ENCODE measurements at places on chromosomes 2 and 18. TPM values are rescaled to one million over a fixed set of nuclear protein-coding genes. Genes with fewer than 3 reads are reported as not detected.
A peak's percentile ranks its signal among the peaks of the same experiment; 100 is the strongest.

The LOXHD1 gene
- total RNA-seq: not detected

The IRS1 gene
- under 0.01 TPM for total RNA-seq

The DPYSL5 gene
- not detected for total RNA-seq

The RAB17 gene
- 12.6 TPM for total RNA-seq

The CYBRD1 gene
- 14.6 TPM for total RNA-seq

The PIKFYVE gene
- total RNA-seq: 21.6 TPM

The NOL4 gene
- total RNA-seq: not detected

The PROC gene
- under 0.01 TPM for total RNA-seq

The SMCHD1 gene
- 46.4 TPM for total RNA-seq

The VAPA gene
- total RNA-seq: 73.7 TPM

The DIS3L2 gene
- total RNA-seq: 14.1 TPM

The STPG4 gene
- not detected for total RNA-seq

The DSC2 gene
- total RNA-seq: under 0.01 TPM

The CYB5A gene
- 18.5 TPM for total RNA-seq

The LAMA1 gene
- total RNA-seq: 0.20 TPM

The MRPS9 gene
- 16.3 TPM for total RNA-seq

The SCN3A gene
- total RNA-seq: 33.1 TPM

DNA sequence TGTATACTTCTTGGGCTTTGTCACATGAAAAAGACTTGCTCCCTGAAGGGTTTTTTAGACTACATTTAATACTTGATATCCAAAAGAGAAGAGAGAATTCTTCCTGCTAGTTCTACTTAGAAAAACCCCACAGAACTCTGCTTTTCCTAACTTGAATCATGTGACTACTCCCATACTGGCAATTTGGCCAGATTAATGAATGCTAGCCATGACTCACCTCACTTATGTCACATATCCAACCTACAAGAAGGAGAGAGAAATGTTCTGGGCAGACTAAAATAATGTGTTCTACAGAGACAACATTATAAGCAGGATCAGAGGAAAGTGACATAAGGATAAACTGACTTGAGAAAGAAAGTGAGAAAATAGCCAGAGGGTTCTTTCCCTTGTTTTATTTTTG, 249.3 kb upstream of the GULP1 start:
- DNase-seq: peak; percentile 3

DNA sequence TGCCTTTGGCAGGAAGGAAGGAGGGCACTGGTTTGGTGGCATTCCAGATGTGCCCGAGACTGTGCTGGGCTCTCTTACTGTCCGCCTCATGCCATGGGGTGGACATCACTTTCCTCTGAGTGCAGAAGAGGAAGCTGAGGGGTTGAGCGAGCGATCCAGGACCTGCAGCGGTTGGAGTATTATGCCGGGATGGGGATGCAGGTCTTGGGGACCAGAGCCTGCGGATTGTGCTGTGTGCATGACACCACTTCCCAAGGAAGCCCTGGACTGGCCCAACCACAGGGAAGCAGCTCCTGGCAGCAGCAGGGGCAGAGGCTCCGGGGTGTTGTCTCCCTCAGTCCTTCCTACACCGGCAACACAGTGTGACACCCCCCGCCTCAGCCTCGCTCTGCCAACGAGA, 44.5 kb downstream of the ATP6V1C2 start:
- no peak for DNase-seq

- DNase-seq: no peak
These were observed 236.1 kb downstream of the SH3RF3 start for GRCh38 chr2:109365131-109365530.

GRCh38 chr2:219947575-219947974, 320.1 kb downstream of the SLC4A3 start:
- no peak for DNase-seq

DNA sequence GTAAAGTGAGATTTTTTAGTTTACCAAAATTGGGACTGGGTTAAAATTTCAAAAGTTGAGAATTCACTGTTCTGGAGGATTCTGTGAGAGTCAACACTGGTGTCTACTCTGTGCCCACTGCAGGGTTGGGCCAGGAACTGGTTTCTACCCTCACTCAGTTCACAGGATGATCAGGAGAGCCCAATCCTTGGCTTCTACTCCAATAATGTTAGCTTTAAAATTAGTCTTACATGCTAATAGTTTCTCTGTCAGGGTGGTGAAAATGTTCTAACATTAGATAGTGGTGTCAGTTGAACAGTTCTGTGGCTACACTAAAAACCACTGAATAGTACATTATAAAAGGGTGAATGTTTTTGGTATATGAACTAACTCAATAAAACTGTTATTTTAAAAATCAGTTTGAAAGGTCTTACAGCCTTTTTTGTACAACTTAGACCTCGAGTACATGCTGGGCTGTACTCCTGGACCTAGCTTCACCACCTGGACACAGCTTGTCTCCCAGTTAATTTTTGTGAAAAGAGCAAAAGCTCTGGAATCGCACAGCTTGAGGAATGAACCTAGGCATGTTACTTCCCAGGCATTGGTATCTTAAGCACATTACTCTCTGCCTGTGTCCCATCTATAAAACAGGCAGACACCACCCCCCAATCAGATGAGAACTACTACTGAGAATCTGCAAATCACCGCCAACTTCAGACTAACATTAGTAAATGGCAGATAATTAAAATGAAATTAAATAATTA, 44.4 kb downstream of the ACVR1 start:
- no peak for DNase-seq

GRCh38 chr2:102229141-102229769, 42.4 kb downstream of the IL1RL2 start:
- DNase-seq: no peak

DNA sequence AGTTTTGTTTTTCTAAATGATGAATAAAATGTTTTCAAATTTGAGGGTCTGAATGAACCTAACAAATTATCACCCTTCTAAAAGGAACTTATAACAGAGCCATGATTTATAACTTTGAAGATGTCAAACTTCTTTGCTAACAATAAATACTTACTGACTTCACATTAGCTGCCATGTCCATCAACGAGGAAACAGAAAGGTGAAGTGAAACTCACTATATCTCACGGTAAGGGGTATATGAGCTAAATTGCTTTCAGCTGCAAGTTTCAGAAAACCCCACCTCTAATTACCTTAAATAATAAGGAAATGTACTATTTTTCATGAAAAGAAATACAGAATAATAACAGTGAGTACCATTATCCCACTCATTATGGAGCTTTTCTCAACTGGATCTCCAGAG, 350.8 kb upstream of the NT5C1B start:
- DNase-seq: no peak

GRCh38 chr2:168601741-168602140, 145.7 kb downstream of the CERS6 start:
- no peak for DNase-seq

- no peak for DNase-seq
These were observed 2003.8 kb upstream of the PIK3C3 start for GRCh38 chr18:39951142-39951720.

- DNase-seq: no peak
These were observed 1.4 kb downstream of the CCT7 start for GRCh38 chr2:73235315-73236028.

DNA sequence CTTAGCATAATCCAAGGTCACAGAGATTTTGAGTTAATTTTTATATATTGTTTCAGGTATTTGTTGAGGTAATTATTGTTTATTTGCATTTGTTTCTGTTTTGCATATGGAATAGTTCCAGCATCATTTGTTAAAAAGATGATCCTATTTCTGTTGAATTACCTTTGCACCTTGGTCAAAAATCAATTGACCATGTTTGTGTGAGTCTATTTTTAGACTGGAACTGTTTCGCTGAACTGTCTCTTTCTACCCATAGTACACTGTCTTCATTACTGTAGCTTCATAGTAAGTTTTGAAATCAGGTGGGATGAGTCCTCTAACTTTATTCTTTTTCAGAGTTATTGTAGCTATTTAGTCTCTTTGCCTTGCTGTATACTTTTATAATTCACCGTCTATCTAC, 28.9 kb upstream of the RAMP1 start:
- DNase-seq: no peak

GRCh38 chr2:150449856-150450255, 37.6 kb downstream of the RND3 start:
- no peak for DNase-seq

GRCh38 chr18:10454681-10455557, 484 bp downstream of the APCDD1 start:
- no peak for DNase-seq

GRCh38 chr2:236090027-236090382, 78.2 kb downstream of the GBX2 start:
- no peak for DNase-seq

- no peak for DNase-seq
These were observed 61.7 kb downstream of the CTIF start for GRCh38 chr18:48600456-48601090.

DNA sequence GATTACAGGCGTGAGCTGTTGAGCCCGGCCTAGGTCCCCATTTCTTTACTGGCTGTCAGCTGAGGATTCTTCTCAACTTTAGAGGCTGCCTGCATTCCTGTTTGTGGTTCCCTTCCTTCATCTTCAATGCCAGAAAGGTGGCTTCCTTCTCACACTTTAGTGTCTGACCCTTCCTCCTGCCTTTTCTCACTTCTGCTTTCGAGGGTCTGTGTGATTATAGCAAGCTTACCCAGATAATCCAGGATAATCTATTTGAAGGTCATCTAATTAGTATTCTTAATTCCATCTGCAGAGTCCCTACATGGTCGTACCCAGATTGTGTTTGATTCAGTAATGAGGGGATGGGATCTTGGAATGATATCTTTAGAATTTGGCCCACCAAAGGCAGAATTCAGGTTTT, 157.4 kb downstream of the TANC1 start:
- DNase-seq: no peak

- no peak for DNase-seq
These were observed 46.0 kb downstream of the SOCS6 start for GRCh38 chr18:70334728-70335329.

DNA sequence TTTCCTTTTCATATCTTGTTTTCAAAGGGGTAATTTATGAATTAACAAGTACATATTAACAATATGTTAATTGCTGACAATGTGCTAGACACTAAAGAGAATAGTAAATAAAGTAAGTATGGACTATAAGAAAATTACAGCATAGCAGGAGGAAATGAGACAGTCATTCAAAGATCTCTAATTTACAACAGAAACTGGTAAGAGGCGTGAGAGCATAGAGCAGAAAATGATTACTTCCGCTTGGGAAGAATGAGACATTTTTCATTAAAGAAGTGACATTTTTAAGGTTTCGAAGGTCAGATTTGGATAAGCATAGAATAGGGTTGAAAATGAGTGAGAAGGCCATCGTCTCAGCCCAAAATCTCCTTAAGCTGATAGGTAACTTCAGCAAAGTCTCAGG, 184.4 kb upstream of the SESTD1 start:
- DNase-seq: no peak

DNA sequence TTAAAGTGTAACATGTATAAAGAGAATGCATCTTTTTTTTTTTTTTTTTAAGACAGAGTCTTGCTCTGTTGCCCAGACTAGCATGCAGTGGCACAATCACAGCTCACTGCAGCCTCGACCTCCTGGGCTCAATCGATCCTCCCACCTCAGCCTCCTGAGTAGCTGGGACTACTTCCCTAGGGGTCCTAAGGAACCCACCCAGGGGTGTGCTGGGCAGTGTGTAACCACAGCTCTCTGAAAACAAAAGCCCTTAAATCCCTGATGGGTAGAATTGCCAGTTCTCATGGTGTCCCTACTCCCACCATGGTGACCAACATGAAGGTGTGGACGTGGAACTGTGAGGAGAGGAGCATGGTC, 105.6 kb upstream of the ST3GAL5 start:
- DNase-seq: no peak

DNA sequence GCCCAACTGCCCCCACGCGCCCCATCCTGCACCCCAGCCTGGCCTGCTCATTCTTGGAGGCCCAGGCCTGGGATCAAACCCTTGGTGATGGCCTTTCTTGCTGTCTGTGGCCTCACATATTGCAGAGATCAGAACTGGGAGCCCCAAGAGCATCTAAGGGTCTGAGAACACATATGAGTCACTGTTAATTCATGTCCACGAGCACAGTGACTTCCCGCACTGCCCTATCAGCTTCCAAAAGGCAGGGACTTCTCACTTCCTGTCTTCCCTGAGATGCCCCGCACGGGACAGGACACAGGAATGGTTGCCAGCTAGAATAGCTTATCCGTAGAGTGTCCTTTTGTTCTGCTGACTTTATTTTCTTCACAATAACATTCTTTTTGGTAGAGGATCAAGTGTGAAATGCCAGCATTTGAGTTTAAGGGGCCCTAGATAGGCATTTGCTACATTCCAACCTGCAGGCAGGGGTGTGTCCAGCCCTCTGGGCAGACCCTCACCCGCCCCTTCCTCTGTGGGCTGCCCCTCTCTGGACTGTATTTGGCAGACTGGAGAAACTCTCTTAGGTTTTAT, 21.1 kb upstream of the CELF4 start:
- no peak for DNase-seq

DNA sequence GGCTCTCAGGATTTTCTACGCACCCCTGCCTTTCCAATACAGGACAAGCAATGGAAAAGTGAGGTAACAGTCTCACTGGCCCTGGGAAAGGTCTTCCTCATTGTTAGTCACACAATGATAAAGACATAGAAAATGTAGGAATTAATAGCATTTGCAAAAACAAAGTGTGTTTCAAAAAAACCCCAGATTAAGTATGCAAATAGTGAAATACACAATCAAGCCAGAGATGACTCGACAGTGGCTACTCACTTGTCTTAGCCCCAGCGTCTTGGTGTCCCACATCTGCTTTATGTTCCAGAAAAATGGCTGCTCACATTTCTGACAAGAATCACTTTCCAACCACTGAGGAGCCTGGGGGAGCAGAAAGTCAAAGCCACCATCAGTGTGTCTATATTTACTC, 47.0 kb upstream of the AP1S3 start:
- no peak for DNase-seq

GRCh38 chr2:163602196-163602595, 133.6 kb downstream of the FIGN start:
- no peak for DNase-seq

GRCh38 chr2:189287982-189288521, 108.5 kb upstream of the COL5A2 start:
- DNase-seq: peak; percentile 78

DNA sequence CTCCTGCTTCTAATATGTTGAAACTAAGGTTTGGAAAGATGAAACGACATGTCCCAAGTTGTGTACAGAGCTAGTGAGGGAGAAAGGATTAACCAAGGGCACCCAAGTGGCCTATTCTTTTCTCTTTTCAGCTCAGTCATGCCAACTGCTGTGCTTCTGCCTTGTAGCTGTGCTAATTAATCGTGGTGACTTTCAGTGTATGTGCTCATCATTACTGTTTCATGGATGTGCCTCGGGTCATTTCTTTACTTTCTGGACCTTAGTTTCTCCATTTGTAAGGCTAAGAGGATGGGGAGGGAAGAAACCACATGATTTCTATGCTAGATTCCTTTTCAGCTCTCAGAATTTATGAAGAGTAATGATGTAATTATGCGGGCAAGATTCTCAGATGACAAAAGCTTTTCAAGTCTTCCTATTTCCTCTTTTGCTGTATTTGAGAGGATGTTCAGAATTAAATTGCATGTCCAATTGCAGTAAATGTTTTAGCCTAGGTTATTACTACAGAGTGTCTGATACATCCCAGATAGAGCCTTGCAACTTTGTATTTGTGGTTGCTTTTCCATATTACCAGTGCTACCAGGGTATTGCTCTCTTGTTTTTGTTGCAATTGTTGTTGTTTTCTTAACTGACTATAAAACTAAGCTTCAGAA, 621.2 kb downstream of the CNTNAP5 start:
- no peak for DNase-seq

Data from lung microvascular endothelial cell (primary cell).